ENCODE measurements at places on chromosomes 12 and 14. TPM values are rescaled to one million over a fixed set of nuclear protein-coding genes. Genes with fewer than 3 reads are reported as not detected.

ABCD4 gene
- 29.4 TPM for total RNA-seq

DNA sequence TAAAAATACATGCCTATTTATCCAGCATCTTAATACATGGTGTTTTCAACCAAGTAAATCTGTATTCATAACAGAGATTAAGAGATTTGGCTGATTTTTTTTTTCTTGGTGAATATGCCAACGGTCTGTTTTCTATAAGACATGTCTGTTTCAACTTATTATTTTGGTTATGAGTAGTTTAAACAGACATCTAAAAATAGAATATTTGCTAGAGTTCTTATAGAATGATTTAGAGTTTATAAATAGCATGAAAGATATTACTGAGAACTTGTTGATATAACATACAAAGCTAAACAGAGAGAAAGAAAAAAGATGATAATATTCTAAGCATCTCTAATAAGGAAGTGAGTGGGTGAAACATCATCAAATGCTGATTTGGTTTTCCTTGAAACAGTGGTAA is 199.9 kb downstream of the CCDC91 start:
- DNase-seq = no peak

DNA sequence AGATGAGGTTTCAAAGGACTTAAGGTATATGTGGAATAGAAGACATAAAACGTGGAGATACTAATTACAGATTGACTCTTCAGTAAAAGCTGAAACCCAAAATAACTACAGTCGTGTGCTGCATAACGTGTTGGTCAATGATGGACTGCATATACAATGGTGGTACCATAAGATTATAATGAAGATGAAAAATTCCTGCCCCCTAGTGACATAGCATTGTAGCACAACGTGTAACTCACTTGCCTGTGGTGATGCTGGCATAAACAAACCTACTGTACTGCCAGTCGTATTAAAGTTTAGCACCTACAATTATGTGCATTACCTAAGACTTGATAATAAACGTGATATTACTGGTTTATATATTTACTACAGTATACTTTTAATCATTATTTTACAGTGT is 150.3 kb downstream of the LRRK2 start:
- no peak for DNase-seq

- DNase-seq = no peak
These were observed 58.7 kb upstream of the STK38L start for GRCh38 chr12:27185234-27186021.

All from posterior vena cava (tissue), 2 donors.